Left ventricle myocardium inferior (tissue), 1 donor: ENCODE measurements at places on chromosomes 4 and X.

GRCh38 chr4:74391890-74392475 is 27.0 kb downstream of the EREG start:
- no peak for DNase-seq

DNA sequence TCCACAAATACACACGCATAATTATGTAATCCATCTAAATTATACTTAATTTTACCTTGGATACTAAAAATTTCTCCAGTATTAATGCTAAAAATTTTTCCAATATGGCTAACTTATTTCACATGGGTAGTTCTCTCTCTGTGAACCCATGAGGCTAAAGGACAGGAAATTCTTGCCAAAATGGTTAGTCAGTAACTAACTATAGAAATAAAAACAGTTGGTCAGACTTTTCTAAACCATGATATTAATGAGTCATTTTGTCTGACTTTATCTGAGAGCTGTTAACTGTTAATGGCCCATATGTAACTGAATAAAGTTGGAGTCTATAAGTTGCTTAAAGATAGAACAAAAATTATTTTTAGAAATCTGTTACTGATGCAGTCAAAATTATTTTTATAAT is 549.4 kb downstream of the TLL1 start:
- no peak for DNase-seq

DNA sequence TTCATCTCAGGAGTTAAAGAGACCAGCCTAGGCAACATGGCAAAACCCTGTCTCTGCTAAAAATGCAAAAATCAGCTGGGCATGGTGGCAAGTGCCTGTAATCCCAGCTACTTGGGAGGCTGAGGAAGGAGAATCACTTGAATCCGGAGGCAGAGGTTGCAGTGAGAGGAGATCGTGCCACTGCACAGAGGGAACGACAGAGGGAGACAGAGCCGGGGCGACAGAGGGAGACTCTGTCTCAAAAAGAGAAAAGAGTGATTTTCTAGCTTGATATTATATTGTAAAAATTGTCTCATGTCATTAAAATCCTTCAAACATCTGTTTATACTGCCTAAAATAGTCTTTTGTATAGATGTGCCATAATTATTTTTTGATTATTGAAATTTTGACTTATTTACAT is 225.4 kb upstream of the AGA start:
- no peak for DNase-seq

GRCh38 chrX:154775419-154776349 is 13.0 kb downstream of the DKC1 start:
- DNase-seq = peak; percentile 18

- DNase-seq = no peak
Observed at GRCh38 chrX:3963980-3964379, 250.5 kb upstream of the PRKX start.

DNA sequence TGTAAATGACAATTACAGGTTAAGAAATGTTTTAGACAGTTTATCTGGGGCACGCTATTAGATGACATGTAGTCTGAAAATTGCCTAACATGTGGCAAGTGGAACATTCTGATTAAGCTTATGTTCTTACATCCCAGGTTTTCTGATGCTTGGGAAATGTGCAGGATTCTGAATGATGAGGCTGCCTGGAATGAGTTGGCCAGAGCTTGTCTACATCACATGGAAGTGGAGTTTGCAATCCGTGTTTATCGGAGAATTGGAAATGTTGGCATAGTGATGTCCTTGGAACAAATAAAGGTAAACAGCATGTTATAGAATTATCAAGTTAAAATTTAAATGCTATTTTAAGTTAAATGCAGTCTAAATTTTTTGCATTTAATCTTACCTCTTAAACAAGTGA is 49.3 kb downstream of the WDR19 start:
- DNase-seq = no peak

GRCh38 chrX:103396186-103396585 is 19.8 kb downstream of the BEX3 start:
- no peak for DNase-seq

GRCh38 chrX:35800474-35800873 is 2.3 kb downstream of the MAGEB16 start:
- DNase-seq = no peak

DNA sequence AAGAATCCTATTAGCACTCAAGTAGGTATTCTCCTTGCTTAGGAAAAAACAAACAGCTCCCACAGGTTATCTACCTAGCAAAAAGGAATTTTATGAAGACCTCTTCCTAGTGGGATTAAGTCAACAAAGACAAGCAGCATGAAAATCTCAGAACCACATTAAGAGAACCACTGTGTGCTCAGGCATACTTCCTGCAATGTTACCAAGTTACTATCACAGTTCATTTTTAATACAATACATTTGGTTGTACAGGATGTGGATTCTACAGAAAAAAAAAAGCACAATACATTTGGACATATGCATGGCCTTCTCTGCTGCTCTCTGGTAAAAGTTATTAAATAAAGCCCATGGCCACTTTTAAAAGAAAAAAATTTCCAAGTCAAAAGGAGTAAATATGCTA is 193.7 kb downstream of the PPP3CA start:
- no peak for DNase-seq
